KG1 (cell line): ENCODE measurements at places on chromosomes 1 and 21.
A peak's percentile ranks its signal among the peaks of the same experiment; 100 is the strongest.

GRCh38 chr1:175158170-175158591, 34.4 kb downstream of the KIAA0040 start:
- DNase-seq, result no peak

- DNase-seq, result no peak
These were observed 10.1 kb upstream of the ERICH3 start for GRCh38 chr1:74683656-74684055.

DNA sequence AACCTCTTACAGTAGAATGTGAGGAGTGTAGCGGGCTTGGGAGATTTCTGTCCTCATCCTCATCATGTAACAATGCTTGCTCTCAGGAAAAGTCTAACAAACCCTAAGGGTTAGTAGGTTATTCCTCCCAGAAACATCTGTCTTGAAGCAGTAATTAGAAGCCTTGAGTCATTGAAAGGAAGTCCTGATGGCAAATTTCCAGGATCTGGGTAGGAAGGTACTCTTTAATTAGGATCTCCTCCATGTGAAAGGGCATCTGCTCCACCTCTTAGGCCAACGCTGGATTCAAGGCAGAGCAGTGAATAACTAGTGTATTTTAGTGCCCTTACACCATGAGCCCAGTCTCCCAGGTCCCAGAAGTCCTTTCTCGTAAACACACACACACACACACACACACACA, 106.6 kb upstream of the BARHL2 start:
- no peak for DNase-seq

DNA sequence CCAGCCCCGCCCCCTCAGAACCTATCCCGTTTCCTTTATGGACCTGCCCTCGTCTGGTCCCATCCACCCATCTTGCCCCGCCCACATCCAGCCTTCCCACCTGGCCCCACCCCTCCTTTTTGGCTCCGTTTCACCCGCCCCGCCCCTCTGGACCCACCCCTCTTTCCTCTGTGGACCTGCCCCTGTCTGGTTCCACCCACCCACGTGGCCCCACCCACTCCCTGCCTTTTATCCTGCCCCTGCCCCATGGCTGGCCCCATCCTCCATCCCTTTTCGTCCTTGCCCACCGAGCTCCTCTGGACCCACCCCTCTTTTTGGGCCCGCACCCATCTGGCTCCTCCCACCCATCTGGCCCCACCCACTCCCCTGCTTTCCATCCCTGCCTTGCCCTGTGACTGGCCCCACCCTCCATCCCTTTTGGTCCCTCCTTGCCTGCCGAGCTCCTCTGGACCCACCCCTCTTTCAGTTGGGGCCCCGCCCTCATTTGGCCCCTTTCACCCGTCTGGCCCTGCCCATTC, 177.3 kb downstream of the CAMTA1 start:
- no peak for DNase-seq

GRCh38 chr1:19981507-19982312, 2.3 kb upstream of the PLA2G2A start:
- DNase-seq, result no peak

DNA sequence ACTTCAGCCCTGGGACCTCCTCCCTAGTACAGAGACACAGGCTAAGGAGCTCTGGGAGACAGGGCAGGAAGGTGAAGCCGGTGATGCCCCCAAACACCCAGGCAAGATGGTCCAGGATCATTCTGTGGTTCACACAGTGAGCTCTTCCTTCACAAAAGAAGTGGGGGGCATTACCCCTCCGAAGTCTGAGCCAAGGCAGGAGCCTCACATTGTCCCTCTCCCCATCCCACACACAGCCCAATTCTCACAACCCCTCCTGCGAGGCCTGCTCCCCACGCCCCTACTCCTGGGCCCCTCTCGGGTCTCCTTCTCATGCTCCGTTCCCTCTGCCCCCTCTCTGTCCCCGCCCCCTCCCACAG, 10.7 kb downstream of the MEF2D start:
- DNase-seq, result no peak

- no peak for DNase-seq
These were observed 133.0 kb upstream of the SAMSN1 start for GRCh38 chr21:14678973-14679574.

GRCh38 chr1:109732390-109732881, 8.4 kb downstream of the GSTM3 start:
- no peak for DNase-seq

DNA sequence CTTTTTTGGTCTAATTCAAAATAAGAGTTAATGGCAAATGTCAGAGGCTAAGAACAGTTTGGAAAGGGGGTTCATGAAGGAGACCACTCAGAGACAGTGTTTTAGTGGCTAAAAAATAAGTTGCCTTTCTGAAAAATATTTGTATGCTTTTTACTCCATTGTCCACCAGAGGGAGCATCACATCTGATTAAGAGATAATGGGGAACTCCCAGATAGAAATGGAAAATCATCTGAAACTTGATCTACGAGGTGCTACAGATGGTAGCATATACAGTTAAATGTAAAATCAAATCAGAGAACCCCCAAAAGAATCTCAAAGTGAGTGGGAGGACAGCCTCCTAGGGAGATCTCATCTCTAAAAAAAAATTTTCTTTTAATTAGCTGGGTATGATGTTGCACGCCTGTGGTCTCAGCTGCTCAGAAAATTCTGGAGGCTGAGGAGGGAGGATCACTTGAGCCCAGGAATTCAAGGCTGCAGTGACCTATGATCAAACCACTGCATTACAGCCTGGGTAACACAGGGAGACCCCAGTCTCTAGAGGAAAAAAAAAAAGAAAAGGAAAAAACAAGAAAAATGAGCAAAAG, 9.7 kb downstream of the SMYD3 start:
- DNase-seq, result peak; percentile 17

- DNase-seq, result no peak
These were observed 2.3 kb upstream of the CD55 start for GRCh38 chr1:207319199-207319598.

GRCh38 chr1:11784256-11784992, 21.3 kb downstream of the MTHFR start:
- no peak for DNase-seq

- no peak for DNase-seq
These were observed 7.4 kb downstream of the TRNP1 start for GRCh38 chr1:27000817-27001460.

GRCh38 chr1:155062702-155063411, 683 bp upstream of the EFNA4 start:
- no peak for DNase-seq

DNA sequence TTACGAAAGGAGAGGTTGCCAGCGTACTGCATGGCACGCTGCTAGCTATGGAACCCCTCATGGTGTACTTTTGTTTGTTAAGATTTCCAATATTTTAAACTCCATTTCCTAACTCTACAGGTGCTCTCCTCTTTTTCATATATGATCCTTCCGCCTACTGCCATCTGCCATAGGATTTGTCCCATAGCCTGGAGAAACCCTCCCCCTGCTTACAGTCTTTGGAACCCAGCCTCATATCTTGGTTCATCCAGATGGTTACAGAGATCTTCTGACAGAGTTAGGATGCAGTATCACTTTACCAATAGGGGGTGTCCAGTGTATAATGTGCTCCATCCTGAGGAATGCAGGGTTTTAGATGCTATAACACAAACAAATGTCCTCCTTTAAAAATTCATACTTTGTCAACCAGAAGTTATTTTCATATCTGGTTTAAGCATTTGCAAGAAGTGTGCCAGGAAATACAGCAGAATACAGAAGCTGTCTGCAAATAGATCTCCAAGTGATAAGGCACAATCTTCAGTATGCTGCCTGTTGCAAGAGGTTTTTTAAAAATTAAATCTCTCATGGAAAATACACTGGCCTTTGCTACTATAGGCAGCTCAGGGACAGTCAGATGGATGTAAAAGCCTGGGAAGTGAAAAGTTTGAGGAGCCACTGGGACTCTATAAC, 377.8 kb downstream of the KCNH1 start:
- no peak for DNase-seq

DNA sequence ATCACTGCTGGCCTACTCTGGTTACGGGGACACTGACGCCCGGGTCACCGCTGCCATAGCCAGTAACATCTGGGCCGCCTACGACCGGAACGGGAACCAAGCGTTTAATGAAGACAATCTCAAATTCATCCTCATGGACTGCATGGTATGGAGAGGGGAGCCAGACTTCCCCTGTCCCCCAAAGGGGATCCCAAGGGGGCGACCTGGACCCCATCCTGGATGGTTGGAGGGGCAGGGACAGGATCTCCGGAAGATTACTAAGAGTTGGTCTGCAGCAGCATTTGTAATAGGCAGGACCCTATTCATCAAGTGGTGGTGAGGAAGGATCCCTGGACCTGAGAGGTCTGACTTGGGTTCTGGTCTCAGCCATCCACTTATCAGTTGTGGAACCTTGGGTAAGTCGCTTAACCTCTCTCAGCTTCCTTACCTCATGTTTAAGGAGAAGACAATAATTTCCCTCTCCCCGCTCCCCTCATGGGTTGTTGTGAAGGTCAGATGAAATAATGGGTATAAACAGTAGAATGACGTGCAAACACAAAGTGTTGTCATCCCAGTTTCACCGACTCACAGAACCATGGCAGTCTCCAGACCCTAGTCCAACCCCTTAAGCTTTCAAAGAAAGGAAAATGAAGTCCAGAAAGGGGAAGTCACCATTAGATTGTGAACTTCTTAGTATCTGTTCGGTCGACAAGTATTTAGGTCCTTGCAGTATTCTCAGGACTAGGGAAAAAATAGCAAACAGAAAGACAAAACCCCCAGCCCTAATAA, 883 bp downstream of the LAMTOR2 start:
- no peak for DNase-seq

- DNase-seq, result no peak
These were observed 53.5 kb upstream of the TARBP1 start for GRCh38 chr1:234532503-234532922.

DNA sequence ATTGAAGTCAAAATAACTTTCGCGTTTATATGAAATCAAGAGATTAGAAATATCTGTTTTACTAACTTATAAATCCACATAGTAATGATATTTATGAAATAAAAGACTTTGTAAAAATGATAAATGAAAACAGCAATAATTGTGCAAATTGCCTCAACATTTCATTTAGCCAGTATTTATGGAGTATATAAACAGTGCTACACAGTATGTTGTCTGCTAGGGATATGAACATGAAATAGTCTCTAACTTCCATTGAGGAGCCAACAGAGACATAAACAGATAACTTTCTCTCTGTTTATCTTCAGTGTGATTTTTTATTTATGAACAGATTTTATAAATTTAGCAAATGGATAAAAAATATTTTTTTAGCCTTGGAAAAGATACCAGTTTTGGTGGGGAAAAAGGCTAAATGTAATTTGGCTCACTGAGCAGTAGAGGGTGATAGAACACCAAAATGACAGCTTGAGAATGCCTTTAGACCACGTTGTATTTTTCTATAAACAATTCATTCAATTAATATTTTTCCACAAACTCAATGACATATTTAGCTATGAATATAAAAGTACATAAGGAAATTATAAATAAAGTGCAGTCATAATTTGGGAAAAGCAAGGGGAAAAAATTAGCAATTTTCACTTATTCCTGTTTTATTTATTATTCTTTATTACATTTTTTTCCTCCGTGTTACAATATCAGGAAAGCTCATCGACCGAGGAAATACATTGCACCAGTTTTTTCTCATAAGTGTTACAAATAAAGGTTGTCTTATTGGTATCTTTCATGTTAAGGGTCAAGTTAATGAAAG, 47.5 kb upstream of the EEIG2 start:
- peak; percentile 11 for DNase-seq

GRCh38 chr1:10146391-10146790, 64.0 kb upstream of the KIF1B start:
- no peak for DNase-seq

GRCh38 chr1:244231572-244232315, 180.7 kb downstream of the ZBTB18 start:
- no peak for DNase-seq

DNA sequence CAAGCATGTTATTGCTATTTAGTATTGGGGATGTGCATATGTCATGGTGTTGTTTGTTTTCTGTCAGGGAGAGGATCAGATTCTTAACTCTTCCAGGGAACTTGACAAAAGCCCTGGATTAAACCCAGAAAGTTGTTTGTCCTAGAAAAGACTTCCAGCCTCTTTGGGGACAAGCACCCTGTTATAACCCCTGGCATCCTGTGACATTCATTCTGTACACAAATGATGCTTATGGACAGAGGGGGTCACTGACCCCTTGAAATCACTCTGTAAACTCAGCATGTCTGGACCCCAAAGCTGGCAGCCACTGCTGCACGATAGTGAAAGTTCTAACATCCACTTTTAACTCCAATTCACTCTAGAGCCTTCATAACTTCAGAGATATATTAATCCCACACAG, 81.2 kb downstream of the PROX1 start:
- no peak for DNase-seq

- no peak for DNase-seq
These were observed 47.6 kb downstream of the ATP6V1G3 start for GRCh38 chr1:198492872-198493271.

DNA sequence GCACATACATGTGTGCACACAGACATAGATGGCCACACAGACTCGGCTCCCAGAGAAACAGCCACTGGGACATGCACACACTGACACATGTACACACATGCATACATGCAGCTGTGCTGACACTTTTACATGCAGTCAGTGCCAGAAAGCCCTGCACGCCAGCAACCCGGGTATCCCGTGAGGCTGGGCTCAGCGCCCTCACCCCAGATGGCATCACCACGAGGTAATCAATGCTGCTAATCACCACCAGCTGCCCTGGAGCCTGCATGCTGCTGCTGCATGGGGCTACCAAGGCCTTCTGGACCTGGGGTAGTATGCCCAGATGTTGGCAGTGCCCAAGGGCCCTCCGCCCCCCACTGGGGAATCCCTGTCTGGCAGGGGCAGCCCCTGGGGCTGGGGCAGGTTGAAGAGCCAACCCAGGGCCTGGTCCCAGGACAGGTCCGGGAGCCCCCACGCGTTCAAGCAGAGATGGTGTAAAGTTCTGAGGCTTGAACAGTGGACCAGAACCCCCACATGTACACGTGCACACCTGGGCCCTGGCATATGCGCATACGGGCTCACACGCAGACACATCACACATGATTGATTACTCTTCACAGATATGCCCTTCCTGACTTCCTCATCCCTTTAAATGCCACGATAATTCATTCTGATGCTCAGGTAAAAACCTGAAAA, 2.7 kb upstream of the COL16A1 start:
- no peak for DNase-seq

- no peak for DNase-seq
These were observed 4.0 kb downstream of the CASQ2 start for GRCh38 chr1:115764541-115764940.

GRCh38 chr1:193418745-193419058, 232.3 kb upstream of the B3GALT2 start:
- DNase-seq, result no peak
